ENCODE measurements at places on chromosomes 1 and 21.

DNA sequence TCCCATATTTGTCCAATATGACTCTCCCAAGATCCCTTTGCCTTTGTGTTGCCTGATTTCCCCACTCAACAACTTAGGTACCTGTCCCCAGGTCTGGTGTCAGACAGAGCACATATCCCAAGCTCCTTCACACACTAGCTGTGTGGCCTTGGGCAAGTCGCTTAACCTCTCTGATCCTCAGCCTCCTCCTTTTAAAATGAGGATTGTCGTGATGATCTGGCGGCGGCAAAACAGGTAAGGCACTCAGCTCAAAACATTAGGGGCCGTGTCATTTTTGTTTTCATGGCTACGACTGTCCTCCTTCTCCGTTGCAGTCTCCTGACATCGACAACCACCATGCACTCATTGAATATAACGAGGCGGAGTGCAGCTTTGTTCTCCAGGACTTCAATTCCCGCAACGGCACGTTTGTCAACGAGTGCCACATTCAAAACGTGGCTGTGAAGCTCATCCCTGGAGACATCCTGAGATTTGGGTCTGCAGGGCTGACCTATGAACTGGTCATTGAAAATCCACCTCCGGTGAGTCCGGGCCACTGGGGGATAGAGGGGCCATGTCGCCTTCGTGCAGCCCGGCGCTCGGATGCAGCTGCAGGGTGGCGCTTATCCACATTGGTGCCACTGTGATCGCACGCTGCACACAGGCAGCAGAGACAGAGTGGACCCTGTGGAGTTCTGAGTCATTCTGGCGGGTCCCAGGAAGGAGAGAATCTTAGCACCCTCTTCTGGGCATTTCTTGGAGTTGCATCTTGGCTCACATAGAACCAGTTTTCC is 25.2 kb downstream of the FHAD1 start:
- peak; percentile 61 for DNase-seq

DNA sequence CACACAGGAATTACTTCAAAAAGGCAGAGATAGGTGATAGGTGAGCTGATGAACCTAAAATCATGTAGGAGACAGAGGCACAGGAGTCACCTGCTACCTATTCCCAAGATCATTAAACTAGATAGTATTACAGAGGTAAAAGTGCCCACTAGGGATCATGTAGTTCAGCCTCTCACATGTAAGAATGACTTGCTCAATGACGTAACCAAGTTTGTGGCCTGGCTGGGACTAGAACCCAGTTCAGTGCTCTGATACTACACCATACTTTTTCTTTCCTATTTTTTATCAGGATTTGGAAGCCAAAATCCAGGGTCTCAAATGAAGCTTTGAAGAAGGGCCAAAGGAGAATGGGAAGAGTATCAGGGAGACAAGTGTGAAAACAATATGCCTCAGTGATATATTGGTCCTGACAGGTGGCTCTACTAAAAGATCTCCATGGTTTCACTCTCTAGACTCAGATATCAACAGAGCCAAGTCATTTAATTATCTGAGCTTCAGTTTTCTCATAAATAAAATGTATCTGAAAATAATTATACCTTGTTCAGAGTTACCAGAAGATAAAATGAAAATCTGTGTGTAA is 87.3 kb upstream of the SLFNL1 start:
- no peak for DNase-seq

GRCh38 chr1:197671140-197671539 is 104.1 kb downstream of the DENND1B start:
- DNase-seq = no peak

DNA sequence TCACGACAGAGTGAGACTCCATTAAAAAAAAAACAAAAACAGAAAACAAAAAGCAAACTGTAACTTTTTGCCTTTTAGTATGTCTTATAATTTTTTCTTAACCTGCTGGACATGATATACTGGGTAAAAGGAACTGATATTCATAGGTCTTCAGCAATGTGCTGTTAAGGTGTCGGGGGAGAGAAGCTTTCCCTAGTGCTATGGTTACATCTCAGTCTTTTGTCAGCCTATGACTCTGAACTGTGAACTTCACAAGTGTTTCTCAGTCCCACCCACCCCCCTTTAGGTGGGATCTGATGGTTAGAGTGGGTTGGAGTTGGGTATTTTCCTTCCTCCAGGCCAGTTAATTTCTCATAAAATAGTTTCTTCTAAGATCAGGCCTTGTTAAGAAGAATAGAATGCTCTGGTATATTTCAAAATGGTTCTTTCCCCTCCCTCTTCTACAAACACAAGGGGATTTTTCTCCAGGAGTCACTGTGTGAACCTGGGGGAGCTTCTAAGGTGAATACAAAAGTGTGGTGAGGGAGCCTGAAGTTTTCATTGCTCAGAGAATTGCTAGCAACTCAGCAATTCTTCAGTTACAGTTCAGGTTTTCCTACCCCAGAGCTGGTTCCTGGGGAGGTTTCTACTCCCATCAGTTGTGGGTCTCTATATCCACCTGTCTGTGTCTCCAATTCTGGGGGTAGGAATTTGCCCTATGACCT is 16.1 kb upstream of the EDARADD start:
- DNase-seq = no peak

DNA sequence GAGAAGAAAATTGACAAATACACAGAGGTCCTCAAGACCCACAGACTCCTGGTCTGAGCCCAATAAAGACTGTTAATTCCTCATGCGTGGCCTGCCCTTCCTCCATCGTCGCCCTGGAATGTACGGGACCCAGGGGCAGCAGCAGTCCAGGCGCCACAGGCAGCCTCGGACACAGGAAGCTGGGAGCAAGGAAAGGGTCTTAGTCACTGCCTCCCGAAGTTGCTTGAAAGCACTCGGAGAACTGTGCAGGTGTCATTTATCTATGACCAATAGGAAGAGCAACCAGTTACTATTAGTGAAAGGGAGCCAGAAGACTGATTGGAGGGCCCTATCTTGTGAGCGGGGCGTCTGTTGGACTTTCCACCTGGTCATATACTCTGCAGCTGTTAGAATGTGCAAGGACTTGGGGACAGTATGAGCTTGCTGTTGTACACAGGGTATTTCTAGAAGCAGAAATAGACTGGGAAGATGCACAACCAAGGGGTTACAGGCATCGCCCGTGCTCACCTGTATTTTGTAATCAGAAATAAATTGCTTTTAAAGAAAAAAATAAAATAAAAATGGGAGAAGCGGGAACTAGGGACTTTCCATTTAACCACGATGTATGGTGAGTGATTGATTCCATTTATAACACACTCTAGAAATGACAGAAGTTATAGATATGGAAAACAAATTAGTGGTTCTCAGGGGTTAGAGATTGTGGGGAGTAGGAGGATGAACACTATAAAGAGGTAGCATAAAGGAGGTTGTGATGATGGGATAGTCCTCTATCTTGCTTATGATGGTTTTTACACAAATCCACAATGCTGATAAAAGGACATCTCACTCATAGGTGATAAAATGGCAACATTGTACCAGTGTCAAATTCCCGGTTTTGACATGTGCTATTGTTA is 244.7 kb downstream of the MRPL39 start:
- DNase-seq = no peak

- no peak for DNase-seq
Observed at GRCh38 chr21:31158789-31159581, 120.7 kb upstream of the KRTAP19-8 start.

GRCh38 chr21:37837381-37837780 is 78.9 kb downstream of the KCNJ6 start:
- no peak for DNase-seq

GRCh38 chr1:53579221-53580008 is 120.2 kb downstream of the DMRTB1 start:
- no peak for DNase-seq

DNA sequence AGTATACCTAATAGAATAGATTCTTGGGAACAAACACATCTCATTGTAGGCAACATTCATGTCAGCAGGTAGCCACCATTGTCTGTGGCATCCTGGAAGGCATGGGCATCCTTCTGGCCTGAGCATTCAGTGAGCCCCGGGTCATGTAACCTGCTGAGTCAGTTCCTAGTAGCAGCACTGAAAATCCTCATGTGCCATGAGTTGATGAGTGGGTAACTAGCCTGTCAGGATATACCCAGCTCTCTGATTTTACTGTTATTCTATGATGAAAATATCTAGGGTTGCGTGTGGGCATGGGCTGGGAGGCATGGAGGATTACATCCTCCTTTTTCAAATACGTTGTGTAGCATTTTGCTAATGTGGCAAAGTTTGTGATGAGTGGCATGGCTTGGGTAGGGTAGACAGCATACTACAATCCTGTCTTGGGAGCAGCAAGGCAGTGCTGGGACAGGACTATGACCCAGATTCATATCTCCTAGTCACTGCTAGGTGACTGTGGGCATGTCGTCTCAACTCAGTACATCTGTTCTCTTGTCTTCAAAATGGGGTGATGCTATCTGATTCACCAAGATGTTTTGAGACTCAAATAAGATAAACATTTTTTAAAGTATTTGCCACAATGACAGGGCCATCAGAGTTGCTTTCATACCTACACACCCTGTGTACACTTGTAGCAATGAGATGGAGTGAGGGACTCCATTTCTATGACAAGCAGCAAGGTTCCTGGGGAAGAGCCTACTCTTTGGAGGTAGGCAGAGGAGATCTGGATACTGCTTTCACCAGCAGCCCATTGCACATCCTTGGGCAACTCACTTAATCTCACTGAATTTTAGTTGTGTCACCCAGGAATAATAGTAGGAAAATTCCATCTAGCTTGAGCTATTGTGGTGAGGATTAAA is 62.5 kb downstream of the CD58 start:
- no peak for DNase-seq

GRCh38 chr1:82269431-82269830 is 468.7 kb downstream of the ADGRL2 start:
- DNase-seq = no peak

DNA sequence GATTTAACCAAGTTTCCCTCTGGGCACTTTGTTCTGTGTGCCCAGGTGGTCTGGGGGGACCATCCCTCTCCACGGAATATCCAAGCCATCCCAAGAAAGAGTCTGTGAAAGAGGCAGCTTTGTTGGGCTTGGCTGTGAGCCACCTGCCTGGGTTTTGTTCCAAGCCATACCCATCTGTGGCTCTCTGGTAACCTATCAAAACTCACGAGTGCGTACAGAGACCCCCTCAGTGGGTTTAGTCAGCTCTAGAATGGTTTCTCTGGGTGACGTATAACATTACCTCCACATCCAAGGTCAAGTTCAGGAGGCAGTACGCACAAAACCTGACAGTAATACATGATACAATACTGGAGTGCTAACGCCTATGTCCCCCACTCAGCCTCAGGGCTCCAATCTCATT is 54.2 kb downstream of the DNTTIP2 start:
- no peak for DNase-seq

GRCh38 chr1:4836574-4836973 is 182.2 kb downstream of the AJAP1 start:
- no peak for DNase-seq

- DNase-seq = no peak
Observed at GRCh38 chr1:3702528-3702927, 49.7 kb upstream of the CCDC27 start.

GRCh38 chr1:6263716-6264115 is 2.8 kb upstream of the GPR153 start:
- no peak for DNase-seq

- DNase-seq = no peak
Observed at GRCh38 chr1:174189428-174190062, 30.2 kb downstream of the RABGAP1L start.

DNA sequence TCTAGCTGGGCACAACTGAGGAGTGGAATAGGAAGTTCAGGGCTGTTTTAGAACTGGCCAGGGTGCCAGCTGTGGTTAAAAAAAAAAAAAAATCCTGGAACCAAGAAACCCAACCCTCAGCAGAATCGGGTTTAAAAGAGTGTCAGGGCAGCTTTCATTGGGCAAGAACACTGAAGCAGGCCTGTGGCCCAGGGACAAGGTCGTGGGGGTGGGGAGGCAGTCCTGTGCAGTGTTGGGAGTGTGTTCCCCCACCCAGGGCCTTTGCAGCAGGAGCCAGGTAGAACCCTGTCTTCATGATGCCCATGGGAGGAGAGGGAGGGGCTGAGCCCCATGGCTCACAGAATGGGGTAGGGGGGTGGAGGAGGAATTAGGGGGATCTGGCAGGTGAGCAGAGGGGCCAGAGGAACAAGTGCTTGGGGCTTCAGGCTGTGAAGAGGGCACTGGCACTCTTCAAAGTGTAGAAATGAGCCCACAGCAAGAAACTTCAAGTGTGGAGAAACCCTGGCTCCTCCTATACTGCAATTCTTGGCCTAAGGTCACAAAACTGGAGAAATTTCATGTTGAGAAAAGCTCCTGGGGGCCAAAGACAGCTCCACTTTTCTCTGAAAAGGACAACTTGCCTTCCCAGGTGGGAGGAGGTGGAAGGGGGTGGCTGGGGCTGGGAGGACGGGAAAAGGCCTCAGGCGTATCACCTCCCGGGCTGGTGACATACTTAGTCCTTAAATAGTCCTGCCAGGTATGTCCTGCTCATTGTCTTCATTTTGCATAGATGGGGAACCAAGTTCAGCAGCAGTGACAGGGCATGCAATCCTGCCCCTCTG is 39.3 kb downstream of the KIAA1614 start:
- DNase-seq = no peak

- no peak for DNase-seq
Observed at GRCh38 chr1:112021263-112021662, 31.8 kb upstream of the KCND3 start.

- no peak for DNase-seq
Observed at GRCh38 chr1:230188826-230189225, 121.8 kb downstream of the GALNT2 start.

DNA sequence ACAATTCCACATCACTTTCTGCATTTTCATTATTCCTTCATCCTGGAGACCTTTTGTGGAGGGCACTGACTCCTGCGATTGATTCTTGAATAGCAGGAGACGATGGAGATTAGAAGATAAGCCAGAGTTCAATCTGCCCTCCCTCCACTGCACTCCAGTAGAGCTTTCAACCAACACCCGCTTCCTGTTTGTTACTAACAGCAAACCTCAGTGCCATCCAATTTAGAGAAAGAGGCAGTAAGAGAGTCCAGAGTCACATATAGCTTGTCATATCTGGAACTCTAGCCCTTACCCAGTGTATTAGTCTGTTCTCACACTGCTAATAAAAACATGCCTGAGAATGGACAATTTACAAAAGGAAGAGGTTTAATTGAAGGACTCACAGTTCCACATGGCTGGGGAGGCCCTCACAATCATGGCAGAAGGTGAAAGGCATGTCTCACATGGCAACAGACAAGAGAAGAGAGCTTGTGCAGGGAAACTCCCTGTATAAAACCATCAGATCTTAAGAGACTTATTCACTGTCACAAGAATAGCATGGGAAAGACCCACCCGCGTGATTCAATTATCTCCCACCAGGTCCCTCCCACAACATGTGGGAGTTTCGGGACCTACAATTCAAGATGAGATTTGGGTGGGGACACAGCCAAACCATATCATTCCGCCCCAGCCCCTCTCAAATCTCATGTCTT is 55.9 kb downstream of the PCBP3 start:
- no peak for DNase-seq

- DNase-seq = no peak
Observed at GRCh38 chr1:230713547-230713914, 391 bp downstream of the AGT start.

DNA sequence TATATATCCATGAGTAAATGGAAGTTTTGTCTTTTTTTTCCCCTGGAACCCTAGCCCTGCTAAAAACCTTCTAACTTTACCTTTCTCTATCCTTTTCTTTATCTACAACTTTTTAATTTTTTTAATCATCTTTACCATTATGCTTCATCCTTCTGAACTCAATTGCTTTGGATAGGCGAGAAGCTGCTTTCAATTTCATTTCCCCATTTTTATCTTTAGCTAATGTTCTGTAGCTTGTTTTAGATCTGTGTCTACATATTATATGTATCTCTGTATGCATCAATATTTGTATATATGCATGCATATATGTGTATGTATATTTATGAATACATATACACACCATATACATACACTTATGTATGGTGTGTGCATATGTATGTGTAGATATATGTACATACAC is 57.4 kb downstream of the PTPRC start:
- no peak for DNase-seq

Data from tibial nerve (tissue), 4 donors.